Activated naive CD4-positive, alpha-beta T cell treated with anti-CD3 and anti-CD28 coated beads for 36 hours (primary cell): ENCODE measurements at places on chromosomes 5 and 9. TPM values are rescaled to one million over a fixed set of nuclear protein-coding genes. Genes with fewer than 3 reads are reported as not detected.

Gene LCN10
- 0.83 TPM for total RNA-seq

Gene IFNA2
- total RNA-seq = not detected

Gene DDX4
- not detected for total RNA-seq

Gene FIBCD1
- not detected for total RNA-seq

Gene CORO2A
- 8.1 TPM for total RNA-seq

Gene PGM5
- total RNA-seq = not detected

Gene TAS2R1
- not detected for total RNA-seq

Gene FOXD1
- total RNA-seq = 0.12 TPM

Gene EPB41L4A
- not detected for total RNA-seq

Gene ZNF189
- total RNA-seq = 5.5 TPM

Gene PCA3
- total RNA-seq = not detected

Gene BRINP1
- total RNA-seq = not detected
